Motor neuron (in vitro differentiated cells): ENCODE measurements at places on chromosomes 12 and 14.
A peak's percentile ranks its signal among the peaks of the same experiment; 100 is the strongest.

GRCh38 chr12:42728287-42728686 lies 138.7 kb upstream of the PRICKLE1 start:
- no peak for ATAC-seq

GRCh38 chr14:66268802-66269334 lies 217.3 kb upstream of the CCDC196 start:
- ATAC-seq: no peak

DNA sequence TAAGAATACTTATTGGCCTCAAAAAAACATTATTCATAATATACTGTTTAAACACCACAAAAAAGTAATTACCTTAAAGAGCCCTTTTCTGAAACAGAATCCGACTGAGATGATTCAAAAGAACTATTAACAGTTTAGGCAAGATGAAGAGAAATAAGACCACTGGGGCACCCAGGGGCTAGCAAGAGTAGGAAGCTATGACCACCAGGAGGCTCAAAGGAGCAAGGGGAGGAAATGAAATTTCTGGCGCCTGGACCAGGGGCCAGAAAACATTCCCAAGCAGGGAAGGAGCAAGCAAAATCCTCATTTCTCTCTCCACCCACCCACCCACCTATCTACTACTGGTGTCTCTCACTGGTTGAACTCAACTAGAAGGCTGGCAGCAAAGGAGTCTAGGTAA lies 6.3 kb upstream of the DCAF4 start:
- no peak for ATAC-seq

GRCh38 chr12:107080299-107080698 lies 13.1 kb downstream of the CRY1 start:
- no peak for ATAC-seq

DNA sequence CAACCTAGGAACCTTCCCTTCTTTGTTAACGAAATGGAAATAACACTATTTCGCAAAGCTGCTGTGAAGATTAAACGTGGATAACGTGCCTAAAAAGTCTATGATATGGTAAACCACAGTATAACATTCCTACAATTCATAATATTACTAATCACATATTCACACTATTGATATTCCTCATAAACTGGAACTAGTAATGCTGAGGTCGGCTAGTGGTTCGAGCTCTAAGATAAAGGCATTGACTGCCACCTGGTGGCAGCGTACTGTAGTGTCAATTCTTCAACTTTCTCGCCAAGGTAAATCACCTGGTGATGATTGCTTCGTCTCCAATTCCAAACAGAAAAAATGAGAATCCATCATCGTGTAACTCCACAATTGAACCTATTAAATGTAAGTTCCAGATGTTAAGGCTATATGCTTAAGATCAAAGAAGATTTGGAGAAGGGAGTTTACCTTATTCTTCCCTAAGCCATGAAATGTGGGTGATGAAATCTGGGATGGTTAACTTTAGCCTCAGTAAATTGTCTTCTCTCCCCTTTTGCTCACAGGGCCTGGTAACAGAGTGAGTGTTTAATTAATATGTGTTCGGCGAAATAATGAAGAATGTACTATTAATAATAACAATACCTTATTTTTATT lies 197.5 kb upstream of the TMEM132C start:
- ATAC-seq: no peak

DNA sequence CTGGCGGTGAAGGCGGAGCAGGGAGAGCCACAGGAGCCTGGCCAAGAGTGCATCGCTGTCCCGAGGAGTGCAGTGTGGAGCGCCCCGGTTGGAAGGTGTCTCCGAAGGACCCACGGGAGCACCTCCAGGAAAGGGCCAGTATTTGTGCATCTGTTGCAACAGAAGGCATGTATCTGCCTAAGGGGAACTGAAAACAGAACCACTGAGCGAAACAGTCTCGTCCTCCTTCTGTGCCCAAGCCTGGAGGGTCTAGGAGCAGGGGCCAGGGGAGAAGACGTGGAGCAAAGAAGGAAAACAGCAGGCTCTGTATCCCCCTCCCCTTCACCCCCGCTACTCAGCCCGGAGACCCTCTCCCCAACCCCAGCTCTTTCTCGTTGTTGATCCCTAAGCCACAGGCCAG lies 5.3 kb upstream of the LRRC10 start:
- no peak for ATAC-seq

GRCh38 chr14:56751471-56751870 lies 58.8 kb downstream of the OTX2 start:
- ATAC-seq: no peak

DNA sequence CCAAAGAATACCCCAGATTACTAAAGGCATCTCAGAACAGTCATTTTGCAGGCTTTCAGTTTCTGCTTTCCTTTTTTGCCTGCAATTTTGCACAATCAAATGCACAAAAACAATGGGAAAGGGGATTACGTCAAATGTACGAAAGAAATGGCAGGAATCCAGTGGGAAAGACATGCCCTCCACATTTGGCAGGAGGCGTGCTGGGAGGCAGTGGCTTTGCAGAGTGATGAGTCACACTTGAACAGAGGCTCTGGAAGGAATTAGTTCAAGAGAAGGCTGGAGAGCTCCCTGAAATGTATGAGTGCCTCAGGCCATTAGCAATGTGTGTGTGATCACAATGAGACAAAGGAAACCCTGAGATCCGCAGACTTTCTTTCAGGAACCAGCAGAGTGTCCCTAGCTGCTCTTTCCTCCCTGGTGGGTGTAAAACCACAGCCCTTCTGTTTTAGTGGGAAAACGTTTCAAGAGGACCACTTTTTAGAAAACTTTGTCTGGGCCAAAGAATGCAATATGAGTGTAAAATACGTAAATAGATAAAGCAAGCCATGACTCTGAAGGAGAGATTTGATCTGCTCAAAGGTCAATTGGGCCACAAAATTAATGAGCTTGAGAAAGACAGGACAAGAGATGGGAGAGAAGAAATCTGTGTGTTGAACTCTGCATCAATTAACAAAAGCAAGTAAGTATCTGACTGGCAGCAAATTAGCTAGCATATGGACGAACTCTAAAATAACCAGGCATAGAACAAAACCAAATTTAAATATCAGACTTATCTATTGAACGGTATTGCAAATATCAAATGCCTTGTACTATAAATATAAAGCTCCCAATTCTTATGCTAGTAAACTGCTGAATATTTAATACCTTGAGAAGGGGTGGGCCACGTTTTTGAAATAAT lies 155.4 kb upstream of the PDE3A start:
- ATAC-seq: peak; percentile 99

DNA sequence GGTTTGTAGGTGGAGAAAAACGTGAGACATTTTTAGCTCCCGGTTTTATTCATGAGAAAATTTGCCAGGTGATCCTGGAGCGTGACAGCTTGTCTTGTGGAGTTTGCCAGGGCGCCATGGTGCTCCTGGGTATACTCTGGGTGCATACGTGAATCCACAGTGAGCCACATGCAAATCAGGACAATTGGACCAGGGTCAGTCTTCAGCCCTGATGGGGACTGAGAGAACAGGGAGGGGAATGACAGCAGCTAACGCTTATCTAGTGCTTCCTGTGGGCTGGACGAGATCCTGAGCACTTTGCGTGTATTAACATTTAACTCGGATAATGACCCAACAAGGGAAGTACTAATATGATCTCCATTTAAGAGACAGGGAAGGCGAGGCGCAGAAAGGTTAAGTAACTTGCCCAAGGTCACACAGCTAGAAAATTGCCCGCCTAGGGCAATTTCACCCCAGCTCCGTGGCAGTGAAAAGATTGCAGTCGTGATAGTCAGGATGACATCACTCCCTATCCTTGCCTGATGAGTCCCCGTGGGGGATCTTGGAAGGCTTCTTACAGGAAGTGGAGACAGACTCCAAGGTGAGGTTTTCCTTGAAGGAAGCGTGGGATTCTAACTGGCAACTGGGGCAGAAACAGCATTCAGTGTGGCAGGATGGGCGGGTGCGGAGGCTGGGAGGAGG lies 118.4 kb upstream of the NCOR2 start:
- no peak for ATAC-seq

DNA sequence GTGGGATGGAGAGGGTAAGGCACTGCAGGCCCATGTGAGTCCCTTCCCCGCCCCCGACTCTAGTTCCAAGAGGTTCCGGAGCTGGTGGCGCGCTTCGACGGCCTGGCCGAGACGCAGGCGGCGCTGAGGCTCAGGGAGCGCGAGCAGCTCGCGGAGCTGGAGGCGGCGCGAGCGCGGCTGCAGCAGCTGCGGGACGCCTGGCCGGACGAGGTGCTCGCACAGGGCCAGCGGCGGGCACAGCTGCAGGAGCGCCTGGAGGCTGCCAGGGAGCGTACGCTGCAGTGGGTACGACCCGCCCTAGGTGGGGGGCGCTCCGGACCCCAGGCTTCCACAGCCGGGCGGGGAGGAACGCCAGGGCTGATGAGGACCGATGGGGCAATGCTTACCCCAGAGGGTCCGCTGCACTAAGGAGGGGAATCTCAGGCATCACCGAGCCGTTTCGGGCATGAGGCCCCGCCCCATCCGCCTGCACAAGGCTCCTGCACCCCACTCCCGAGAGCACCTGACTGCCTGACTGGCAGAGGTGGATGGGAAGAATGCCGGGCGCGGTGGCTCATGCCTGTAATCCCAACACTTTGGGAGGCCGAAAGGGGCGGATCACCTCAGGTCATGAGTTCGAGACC lies 4.9 kb downstream of the CFAP73 start:
- ATAC-seq: peak; percentile 23

GRCh38 chr12:4027412-4027811 lies 154.2 kb upstream of the PARP11 start:
- ATAC-seq: peak; percentile 2

DNA sequence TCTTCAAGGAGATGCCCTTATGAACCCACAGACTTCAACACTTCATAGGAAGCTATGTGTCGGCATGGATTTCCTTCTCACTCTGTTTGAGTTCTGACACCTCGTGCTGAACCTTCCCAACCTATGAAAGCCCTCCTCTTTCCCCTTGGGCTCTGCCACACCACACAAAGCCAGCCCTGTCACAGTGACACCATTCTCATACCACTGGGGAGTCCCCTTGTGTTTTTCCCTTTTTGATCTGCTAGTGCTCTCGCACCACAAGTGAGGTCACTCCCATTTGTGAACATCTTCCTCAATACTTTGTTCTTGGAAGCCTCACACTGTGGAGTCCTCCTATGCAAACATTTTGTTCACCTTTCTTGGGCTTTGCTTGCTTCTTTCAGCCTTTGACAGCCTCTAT lies 264.6 kb upstream of the ALG10 start:
- ATAC-seq: no peak
